ENCODE measurements at places on chromosomes 16 and 17.
A peak's percentile ranks its signal among the peaks of the same experiment; 100 is the strongest.

- no peak for DNase-seq
These were observed 62.3 kb downstream of the CLEC16A start for GRCh38 chr16:11006656-11007055.

DNA sequence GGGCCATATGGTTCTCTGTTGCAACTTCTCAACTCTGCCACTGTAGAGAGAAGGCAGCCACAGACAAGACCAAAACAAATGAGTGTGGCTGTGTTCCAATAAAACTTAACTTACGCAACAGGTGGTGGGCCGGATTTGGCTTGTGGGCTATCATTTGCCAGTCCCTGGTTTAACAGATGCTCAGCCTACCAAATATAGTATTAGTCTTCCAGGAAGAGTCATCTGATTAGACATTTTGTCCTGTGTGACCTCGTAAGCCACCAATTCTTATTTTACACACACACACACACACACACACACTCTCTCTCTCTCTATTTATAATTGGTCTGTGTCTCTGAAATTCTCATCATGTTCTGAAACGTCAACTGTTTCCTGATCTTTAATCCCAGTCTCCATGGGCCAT lies 245.9 kb downstream of the XYLT1 start:
- DNase-seq = no peak

DNA sequence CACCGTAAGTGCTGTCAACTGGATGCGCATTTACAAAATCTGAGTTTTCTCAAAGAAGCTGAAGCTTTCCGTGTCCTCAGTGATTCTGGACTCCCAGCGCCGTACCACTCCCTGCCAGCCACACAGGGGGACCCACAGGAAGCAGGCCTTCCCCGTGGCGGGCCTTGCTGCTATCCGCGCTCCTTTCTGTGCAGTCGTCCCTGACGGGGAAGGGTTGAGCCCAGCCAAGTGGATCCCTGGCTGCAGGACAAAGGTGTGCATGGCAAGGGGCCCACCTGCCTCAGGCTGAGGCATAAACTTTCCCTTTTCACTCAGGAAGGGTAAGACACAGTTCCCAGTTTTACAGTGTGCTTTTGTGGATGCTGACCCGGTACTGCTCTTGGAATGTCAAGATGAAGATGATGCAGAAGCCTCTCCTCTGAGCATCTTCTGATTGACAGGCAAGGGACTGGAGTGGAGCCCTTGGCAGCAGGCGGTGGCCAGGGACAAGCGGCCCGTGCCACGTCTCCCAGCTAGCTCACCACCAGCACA lies 93.0 kb downstream of the ANKRD11 start:
- no peak for DNase-seq

DNA sequence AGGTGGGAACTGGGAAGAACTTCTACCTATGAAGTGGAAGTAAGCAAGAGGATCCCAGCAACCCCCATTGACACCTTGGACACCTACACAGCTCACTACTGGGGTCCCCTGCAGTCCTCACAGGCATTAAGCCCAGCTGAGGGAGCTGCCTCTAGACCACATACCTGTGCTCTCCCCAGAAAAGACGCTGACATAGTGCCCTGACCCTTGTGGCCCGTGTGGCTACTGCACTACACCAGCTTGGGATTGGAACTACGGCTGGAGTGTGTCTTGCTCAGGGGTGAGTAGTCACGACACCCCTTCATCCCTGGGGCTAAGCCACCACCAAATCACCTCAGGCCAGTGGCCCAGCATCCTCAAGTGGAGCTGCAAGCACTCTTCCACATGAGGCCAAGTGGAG lies 54.2 kb upstream of the NSRP1 start:
- no peak for DNase-seq

DNA sequence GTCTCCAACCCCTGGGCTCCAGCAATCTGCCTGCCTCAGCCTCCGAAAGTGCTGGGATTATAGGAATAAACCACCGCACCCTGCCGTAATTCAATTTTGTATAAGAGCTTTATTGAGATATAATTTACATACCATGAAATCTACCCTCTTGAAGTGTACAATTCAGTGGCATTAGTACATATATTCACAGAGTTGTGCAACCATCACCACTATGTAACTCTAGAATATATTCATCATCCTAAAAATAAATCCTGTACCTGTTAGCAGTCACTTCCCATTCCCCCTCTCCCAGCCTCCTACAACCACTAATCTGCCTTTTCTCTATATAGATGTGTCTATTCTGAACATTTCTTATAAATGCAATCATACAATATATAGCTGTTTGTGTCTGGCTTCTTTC lies 26.1 kb downstream of the TOM1L2 start:
- no peak for DNase-seq

- DNase-seq = no peak
These were observed 161.2 kb downstream of the COPRS start for GRCh38 chr17:31697838-31698237.

- no peak for DNase-seq
These were observed 12.5 kb downstream of the TRPV3 start for GRCh38 chr17:3545151-3545550.

- peak; percentile 45 for DNase-seq
These were observed 133.7 kb downstream of the RAB11FIP4 start for GRCh38 chr17:31524926-31525800.

GRCh38 chr16:5064915-5065314 lies 841 bp downstream of the C16orf89 start:
- no peak for DNase-seq

DNA sequence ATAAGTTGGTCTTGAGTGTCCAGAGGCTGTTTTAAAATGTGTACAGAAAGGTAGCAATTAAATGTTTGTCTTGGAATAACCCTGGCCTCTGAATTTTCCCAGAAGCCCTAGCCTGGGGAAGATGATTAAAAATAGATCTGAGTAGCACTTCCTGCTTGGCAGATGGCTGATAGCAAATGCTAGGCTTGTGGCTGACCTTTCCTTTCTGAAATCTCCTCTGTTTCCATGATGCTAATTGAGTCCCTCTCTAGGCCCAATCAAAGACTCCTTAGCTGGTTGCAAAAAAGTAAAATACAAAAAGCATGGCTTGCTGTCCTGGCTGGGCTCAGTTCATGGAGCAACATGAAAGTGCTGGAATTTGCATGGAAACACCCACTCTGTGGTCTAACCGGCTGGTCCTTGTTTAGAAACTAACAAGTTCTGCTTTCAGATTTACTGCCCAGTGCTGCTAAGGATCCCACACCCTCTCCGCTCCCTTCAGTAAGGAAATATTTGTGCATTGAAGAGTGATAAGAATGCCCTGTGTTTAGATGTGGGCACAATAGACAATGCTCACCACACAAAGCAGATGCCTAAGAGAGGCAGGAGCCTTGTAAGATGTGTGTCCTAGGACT lies 40.8 kb downstream of the YPEL2 start:
- DNase-seq = no peak

DNA sequence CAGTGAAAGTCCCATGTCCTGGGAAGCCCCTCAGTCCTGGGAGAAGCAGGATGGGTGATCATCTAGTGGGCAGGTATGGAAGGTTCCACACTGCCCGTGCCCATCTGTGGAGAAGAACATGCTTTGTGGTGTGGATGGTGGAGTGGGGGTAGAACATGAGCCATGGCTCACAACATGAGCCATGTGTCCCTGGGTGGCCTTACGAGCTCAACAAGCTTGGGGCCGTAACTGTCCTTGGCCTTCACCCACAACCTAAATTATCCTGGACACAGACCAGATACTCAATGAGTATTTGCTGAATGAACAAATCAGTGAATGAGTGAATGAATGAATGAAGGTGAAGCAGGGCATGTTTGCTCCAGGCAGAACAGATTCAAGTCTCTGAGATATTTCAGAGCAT lies 13.5 kb downstream of the SOX8 start:
- DNase-seq = no peak

- no peak for DNase-seq
These were observed 22.6 kb upstream of the CDYL2 start for GRCh38 chr16:80827007-80827406.

DNA sequence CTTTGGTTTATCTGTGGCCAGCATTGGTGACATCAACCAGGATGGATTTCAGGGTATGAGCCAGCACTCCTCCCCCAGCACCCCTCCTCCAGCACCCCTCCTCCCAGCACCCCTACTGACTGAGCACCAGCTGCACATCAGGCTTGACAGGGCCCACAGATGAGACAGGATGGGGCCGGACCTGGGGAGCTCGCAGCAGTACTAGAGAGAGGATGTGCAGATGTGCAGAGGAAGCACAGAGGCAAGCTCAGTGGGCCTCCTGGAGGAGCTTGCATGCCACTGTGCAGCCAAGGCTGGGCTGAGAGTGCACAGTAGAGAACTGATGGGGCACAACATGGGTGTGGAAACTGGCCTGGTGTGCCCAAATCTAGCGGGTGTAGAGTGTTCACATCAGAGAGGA lies 16.2 kb downstream of the ITGA3 start:
- no peak for DNase-seq

DNA sequence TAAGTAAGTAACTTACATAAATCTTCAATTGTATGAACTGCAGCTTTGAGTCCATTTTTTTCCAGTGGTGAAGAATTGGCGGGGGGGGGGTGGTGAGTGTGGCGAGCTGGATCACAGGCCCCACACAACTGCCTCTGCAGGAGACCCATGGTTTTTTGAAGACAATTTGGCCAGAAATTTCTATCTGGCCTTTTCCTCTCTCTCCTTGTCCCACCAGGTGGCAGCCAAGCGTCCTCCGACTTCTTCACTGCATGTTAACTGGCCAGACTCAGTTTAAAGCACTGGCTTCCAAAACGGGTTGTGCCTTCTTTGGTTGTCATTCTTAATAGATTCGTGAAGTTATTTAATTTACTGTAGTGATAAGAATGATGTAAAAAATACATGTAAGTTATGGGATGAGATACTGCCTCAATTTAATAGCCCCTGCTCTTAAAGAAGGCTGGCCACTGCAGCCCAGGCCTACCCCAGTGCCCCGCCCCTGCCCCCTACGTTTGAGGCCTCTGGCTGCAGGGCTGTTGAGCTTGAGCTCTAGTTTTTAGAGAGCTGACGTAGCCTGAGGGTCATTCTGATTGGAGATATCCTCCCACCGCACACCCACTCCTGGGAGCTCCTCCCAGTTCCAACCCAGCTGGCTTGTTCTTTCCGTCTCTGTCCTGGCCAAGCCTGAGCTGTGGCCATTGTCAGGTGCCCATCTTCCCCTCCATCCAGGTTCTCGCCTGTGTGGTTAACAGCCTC lies 36.4 kb downstream of the AKAP1 start:
- no peak for DNase-seq

DNA sequence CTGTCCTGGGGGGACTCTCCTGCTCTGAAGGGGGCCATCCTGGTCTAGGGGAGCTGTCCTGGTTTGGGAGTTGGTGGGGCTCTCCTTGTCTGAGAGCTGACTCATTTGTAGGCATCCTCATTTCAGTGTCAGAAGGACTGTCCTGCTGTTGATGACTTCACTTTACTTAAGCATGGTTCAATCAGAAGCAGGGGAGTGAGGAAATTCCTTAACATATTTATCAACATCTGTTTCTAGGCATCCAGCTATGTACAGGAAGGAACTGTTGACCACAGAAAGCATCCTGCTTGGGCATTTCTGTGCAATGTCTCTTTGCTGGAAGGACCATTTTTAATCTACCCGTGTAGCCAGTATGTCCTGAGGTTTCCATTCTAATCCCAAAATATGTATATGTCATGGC lies 502.7 kb upstream of the HSBP1 start:
- DNase-seq = peak; percentile 27

GRCh38 chr17:41965694-41966462 lies 717 bp upstream of the CNP start:
- peak; percentile 81 for DNase-seq

Measured in epithelial cell of prostate (primary cell).